ENCODE measurements at places on chromosomes 16 and 17. TPM values are rescaled to one million over a fixed set of nuclear protein-coding genes. Genes with fewer than 3 reads are reported as not detected.

DNA sequence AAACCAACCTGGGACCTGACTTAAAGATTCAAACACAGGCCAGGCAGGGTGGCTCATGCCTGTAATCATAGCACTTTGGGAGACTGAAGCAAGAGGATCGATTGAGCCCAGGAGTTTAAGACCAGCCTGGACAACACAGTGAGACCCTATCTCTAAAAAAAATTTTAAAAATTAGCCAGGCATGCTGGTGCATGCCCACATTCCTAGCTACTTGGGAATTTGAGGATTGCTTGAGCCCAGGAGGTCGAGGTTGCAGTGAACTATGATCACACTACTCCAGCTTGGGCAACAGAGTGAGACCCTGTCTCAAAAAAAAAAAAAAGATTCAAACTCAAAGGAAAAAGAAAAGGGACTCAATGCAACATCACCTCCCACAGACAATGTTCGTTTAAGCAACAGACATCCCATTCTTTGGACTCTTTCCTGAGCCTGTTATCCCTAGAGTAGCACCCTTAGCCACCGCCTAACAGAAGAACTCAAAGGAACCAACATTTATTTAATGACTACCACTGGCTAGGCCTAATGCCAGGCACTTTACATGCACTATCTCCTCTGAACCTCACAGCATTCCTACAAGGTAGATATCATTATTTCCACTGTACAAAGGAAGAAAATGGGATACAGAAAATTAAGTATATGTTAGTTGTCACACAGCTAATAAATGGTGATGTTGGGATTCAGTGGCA, 12.7 kb downstream of the MYO18A start:
- no peak for DNase-seq

DNA sequence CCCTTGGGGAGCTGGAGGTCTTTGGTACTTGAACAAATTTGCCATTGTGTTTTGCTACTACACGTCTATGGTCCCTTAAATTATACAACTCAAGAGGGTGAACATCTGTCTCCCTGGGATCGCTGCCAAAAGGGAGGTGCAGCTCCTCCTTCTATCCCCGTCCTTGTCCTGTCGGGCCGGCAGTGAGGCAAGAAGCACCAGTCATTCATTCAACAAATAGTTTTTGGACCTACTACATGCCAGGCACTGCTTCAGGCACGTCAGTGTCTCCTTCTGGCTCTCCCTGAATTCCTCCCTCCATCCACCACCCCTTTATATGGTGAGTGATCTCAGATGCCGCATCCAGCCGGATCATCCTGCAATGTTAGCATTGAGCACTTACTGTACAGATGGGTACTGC, 2.2 kb upstream of the RPL38 start:
- DNase-seq = no peak

GRCh38 chr16:66552286-66553177, at the start of gene CKLF:
CKLF (plus strand) TSS chr16:66552576; CDS start chr16:66552716, 140 bp downstream.
- DNase-seq = peak; percentile 90

- no peak for DNase-seq
Measured at GRCh38 chr17:81123052-81124048, 42.0 kb upstream of the PVALEF start.

DNA sequence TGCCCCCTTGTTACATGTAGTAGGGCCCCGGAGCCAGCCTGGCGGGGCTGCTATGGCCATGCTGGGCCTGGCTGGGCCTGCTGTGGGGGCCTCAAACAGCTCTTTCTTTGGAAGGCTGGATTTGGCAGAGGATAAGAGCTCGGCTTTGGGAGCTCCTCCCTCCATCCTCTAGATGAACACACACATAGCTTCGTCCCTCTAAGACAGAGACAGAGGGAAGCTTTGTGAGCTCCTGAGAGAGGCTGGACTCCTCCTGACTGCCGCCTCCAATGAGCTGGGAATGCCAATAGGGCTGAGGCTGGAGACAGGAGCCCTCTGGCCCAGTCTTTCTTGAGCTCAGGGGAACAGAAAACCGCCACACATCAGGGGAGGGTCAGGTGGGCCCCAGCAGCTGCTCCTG, 37.3 kb upstream of the CDC42EP4 start:
- DNase-seq = no peak

DNA sequence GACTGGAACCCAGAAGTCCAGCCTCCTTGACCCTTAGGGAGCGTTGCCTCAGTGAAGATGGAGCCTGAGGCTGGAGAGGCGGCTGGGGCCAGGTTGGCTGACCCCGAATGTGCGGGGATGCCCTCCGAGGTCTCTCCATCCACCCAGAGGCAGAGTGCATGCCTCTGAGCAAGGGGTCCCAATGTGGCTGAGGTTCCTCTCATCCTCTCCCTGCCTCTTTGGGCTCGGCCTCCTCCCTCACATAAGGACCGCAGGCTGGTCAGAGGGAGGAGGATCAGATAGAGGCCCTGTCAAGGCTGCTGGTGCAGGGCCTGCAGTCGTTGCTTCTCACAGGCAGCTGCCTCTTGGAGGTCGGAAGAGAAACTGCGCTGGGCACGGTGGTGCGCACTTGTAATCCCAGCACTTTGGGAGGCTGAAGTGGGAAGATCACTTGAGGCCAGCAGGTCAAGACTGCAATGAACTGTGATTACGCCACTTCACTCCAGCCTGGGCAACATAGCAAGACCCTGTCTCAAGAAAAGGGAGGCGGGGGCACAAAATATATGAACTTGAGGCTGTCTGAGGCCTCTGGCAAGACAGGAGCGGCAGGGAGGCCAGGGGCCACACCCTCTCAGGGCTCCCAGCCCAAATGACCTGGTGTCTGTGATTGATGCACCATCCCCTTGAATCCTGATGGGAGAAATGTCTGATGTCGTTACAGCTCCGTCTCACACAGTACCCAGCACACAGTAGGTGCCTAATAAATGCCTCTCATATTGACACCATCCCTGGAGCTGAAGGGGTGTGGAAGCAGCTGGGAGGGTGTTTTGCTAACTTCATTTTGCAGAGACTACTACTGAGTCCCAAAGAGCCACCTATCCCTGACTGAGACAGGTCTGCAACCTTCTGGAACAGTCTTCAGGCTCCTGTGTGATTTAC, 220.1 kb upstream of the GSE1 start:
- peak; percentile 9 for DNase-seq

The FSCN2 gene
- total RNA-seq = 0.38 TPM
